Fibroblast of the aortic adventitia (primary cell): ENCODE measurements at places on chromosomes 4 and X.

DNA sequence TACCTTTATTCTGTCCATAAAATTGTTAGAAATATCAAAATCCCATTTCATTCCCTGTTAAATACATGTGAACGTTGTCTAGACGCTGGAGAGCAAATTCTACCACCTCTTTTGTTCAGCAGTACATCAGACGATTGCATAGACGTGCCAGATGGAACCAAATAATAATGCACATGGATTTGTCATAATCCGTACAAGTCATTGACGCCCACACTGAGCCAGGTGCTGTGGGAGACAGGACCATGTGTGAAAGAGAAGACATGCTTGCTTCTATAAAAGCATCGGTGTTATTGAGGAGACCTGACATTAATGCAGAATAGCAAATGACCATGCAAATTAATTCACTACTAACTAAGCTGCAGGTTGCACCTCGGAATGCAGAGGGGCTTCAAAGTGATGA is 175.0 kb downstream of the PTTG2 start:
- DNase-seq, result no peak

DNA sequence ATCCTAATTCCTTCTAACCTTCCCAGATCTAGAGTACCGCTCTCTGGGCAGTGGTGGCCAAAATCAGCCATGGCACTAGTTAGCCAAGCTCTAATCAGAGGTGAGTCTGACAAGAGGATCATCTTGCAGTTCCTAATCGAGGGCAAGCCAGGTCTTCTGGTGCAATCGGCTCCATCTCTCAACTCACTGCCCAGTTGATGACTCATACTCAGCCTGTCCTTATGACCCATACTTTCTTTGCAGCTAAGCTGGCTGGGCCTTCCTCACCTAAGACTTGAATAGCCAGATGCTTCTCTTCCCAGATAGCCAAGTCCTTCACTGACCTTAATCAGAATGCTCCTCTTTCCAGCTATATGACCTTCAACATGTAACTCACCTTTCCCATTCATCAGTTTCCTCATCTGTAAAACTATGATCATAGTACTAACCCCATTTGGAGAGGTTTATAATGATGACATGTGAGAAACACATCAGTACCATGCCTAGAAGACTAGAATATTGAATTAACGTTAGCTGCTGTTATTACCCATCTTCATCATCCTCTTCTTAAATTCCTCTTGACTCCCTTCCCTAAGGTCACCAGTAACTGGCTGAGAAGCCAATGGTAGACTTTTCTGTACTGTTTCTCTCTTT is 57.1 kb downstream of the RELL1 start:
- peak; percentile 88 for DNase-seq

- peak; percentile 50 for DNase-seq
These were observed 1.2 kb downstream of the CXCL2 start for GRCh38 chr4:74097631-74098426.

GRCh38 chr4:67055319-67055718 is 490.0 kb downstream of the CENPC start:
- no peak for DNase-seq

DNA sequence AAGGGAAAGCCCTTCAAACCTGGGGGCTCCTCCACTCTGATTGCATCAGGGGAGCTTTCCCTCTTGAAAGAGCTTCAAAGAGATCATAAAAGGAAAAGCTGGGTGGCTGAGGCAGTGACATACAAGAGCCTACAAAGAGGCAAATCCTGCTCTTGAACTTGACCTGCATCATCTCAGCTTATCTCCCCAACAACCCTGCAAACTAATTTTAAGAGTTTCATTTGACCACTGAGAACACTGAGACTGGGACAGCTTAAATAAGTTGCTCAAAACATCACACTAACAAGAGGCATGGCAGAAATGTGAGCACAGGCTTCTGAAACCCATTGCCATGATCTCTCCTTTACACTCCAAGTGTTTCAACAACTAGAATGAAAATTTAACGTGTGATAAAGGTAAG is 101.6 kb upstream of the PPARGC1A start:
- no peak for DNase-seq

DNA sequence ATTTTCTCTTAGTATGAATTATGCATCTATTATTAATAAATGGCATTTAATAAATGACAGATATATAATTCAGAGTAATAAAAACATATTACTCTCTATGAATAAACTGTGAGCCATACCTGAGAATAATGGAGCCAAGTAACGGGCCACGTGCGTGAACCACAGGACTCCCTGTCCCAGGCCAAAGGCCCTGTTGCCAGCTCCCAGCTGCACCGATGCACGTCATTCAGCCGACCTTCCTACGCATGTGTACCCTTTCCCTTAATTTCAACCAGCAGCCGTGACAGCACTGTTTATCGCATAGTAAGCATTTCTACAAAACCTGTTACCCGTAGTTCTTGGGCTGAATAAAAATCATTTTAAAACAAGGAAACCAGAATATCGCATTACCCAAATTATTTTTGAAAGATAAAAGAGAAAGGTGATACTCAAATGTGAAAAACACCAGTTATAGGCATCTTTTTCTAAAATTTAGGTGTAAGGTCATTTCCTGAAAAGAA is 827.2 kb upstream of the FRG1 start:
- no peak for DNase-seq

DNA sequence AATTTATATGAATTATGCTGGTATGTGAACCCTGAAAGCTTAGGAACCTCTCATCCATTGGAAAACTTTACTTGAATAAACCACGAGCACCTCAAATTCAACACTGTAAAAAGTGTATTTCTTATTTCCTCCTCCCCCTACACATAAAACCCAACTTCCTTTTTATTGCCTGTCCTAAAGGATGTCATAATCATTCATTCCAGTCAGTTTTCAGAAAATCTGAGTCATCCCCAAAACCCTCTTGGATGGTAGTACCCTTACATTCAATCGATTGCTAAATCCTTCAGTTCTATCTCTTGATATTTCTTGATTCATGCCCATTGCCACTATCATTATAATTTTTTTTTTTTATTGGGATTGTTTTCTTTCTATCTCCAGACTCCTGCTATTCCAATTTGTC is 91.1 kb upstream of the ATP8A1 start:
- DNase-seq, result no peak

DNA sequence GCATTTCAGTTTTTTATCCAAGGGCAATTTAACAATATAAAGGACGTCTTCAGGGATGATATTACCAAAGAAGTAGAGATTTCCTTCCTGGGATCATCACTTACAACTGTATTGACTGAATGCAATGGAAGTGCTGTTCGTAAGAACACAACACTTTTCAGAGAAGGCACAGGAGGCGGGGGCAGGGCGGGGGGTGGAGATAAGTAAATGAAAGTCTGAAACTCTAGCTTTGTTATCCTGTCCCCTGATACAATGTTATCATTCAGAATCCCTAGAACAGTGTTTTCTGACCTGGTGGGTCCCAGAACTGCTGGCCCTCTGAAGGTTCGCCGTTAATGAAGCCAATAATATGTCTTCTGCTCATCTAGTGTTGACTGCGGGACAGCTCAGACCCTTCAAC is 124.6 kb downstream of the NSUN7 start:
- DNase-seq, result no peak

DNA sequence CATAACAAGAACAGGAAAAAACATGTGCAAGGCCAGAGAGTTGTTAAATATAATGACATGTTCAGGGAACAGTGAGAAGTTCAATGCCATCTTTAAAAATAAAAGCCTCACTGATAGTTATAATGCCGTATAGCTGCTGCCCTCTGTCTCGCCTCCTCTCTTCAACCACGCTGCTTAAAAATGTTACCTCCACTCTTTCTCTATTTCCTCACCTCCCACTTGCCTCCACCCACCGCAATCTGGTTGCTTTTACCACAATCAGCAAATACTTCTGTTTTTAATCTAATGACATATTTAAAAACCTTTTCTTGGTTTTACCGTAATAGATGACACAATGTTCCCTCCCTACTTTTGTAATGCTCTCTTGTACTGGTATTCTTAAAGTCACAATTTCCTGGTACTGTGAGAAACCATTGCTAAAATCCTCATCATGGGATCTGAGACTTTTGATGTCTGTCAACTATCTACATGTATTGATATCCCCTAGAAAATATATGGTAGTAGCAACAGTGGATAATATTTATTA is 66.0 kb downstream of the GABRA2 start:
- no peak for DNase-seq

DNA sequence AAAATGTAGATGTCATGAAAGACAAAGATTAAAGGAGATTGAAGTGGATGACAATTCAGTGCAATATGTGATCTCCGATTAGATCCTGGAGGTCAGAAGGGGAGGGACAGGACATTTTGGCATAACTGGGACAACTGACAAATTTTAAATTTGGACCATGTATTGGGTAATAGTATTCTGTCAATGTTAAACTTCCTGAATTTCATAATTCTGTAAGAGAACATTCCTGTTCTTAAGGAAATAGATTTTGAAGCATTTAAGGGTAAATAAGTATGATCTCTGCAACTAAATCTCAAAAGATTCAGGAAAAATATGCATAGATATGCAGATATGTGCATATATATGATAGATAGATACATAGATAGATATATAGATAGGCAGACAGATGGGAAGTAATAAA is 11.0 kb downstream of the ODAPH start:
- DNase-seq, result no peak
